ENCODE measurements at places on chromosomes 6 and 20.

GRCh38 chr20:45433316-45433715 is 17.4 kb downstream of the PIGT start:
- DNase-seq, result peak; percentile 18

DNA sequence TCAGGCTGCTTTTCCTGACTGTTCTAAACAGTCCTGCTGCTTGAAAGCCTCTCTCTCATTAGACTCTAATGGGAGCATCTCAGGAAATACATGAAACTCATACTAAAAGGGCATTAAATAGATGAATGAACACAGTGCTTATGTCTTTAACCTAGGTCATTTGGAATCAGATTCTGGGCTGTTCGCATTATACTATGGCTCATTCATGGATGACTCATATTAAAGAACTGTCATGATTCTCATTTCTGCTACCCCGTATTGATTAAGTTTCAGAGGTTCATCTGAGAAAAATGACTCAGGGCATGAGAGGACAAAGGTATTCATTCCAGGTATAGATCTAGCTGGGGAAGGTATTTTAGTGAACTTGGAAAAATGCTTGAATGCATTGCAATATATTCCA is 335.5 kb downstream of the GJA1 start:
- no peak for DNase-seq

DNA sequence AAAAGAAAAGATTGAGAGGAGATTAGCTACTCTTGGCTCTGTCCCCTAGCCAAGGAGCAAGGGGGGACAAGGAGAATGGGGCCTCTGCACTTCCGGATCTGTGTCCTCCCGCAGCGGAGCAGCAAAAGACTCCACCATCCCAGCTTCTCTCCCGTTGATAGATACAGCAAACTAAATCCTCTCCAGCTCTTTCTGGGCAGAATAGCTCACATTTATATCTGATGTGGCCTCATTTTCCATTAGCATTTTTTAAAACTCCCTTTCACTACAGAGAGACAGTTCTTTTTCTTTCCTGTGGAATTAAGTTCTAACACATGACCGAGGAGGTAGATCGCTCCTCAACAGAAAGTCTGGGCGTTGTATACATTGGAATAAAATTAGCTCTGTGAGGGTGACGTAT is 260.9 kb upstream of the SOX4 start:
- DNase-seq, result no peak

- DNase-seq, result no peak
Measured at GRCh38 chr20:50957276-50957675, 1.1 kb downstream of the DPM1 start.

DNA sequence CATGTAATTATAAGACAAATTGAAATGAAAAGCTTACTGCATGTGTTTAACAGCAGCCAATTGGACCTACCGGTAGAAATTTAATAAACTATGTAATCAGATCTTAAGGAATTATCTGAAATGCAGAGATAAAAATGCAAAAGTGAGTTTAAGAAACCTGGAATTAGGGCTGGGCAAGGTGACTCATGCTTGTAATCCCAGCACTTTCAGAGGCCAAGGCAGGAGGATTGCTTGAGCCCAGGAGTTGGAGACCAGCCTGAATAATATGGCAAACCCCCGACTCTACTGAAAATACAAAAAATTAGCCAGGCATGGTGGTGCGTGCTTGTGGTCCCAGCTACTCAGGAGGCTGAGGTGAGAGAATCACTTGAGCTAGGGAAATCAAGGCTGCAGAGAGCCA is 74.1 kb downstream of the HFE start:
- DNase-seq, result no peak

GRCh38 chr6:91137286-91137685 is 550.4 kb upstream of the MAP3K7 start:
- DNase-seq, result no peak

DNA sequence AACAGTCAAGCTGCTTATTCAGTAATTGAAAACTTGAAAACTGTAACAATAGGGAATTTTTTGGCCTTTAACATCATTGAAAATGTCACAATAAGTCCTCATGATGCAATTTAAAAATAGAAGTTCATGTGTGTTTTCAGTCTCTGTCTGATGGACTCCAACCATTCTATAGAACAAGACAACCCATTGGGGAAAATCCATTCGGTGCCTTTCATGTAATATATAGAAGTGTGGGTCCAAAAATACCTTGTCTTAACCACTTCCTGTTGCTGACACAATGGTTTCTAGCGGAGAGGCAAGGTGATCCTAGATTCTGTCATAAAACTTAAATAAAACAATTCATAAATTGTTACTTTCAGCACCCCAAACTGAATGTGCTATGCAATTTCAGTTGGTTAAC is 1131.3 kb upstream of the MAP3K7 start:
- DNase-seq, result no peak

- DNase-seq, result no peak
Measured at GRCh38 chr6:127182501-127182900, 64.0 kb downstream of the RSPO3 start.

- DNase-seq, result no peak
Measured at GRCh38 chr6:101294676-101295075, 98.8 kb upstream of the GRIK2 start.

GRCh38 chr20:51132279-51132678 is 109.4 kb upstream of the KCNG1 start:
- no peak for DNase-seq

GRCh38 chr6:70412252-70413113 is 825 bp upstream of the FAM135A start:
- no peak for DNase-seq

GRCh38 chr6:110355727-110356126 is 2.4 kb downstream of the METTL24 start:
- no peak for DNase-seq

DNA sequence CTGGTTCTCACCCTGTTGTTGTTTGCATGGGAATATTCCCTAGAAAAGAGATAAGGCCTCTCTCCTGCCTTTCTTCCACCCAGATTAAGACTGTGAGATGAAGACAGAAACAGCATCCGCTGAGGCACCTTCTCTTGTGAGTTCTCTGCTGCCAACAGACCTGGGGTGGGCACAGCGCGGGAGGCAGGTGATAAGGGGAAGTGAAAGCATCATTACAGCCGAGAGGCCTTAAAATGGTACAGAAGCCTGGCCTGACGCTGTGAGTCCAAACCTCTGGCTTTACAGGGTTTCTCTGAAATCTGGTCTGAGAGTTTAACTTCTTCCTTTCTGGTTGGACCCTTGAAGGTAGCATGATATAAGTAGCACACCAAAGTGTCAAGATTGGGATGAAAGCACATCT is 21.0 kb upstream of the IYD start:
- no peak for DNase-seq

GRCh38 chr6:113411011-113411410 is 446.1 kb upstream of the MARCKS start:
- no peak for DNase-seq

GRCh38 chr6:112118034-112118433 is 30.6 kb downstream of the FAM229B start:
- no peak for DNase-seq

DNA sequence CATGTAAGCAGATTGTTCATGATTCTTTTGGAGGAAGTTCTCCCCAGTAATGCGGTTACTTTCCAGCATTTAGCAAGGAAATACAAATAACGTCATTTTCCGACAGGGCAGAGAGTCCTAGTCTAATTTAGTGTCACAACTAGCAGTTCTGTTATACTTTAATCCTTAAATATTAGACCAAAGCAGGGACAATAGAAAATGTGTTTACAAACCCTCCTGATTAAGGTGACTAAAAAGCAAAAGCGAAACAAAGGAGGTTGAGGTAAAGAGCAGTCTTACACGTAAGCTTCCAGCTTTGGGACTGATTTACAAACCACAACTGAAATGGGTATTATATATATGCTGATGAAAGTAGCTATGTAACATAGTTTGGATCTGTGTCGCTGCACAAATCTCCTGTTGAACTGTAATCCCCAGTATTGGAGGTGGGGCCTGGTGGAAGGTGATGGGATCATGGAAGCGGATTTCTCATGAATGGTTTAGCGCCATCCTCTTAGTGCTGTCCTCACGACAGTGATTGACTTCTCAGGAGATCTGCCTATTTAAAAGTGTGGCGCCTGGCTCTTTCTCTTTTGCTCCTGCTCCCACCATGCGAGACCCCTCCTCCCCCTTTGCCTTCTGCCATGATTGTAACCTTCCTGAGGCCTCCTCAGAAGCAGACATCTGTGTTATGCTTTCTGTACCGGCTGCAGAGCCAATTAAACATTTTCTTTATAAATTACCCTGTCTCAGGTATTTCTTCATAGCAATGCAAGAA is 81.9 kb downstream of the PLCB1 start:
- no peak for DNase-seq

GRCh38 chr20:44064501-44065400 is 122.2 kb downstream of the JPH2 start:
- DNase-seq, result no peak

DNA sequence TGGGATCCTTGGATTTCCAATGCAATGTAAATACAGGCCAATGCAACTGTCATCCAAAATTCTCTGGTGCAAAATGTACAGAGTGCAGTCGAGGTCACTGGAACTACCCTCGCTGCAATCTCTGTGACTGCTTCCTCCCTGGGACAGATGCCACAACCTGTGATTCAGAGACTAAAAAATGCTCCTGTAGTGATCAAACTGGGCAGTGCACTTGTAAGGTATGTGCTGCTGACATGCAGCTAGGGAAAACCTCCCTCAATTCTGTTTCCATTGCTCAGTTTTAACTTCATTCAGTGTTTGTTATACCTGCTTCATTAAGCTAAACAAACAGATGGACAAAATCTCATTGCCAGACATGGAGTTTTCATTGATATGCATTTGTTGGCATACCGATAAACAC is 397.1 kb downstream of the ARHGAP18 start:
- peak; percentile 24 for DNase-seq

GRCh38 chr6:89032599-89032998 is 48.0 kb upstream of the PNRC1 start:
- DNase-seq, result no peak

GRCh38 chr6:15017261-15017660 is 228.6 kb upstream of the JARID2 start:
- DNase-seq, result no peak

- DNase-seq, result no peak
Measured at GRCh38 chr6:134190883-134191282, 127.0 kb downstream of the SGK1 start.

DNA sequence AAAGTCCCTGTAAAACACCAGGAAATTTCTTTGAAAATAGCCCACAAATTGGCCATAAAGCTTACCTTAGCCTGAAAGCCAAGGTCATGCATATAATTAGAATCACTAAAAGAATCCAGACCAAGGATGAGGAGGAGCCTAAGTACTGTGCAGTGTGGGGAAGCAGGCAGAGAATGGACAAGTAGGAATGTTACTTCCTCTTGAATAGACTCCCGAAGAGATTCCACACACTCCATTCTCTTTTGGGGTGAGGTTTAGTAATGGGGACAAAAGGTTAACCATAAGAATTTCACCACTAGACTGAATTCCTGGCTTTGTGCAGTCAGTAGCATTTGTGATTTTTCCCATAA is 27.5 kb upstream of the MARCKS start:
- no peak for DNase-seq

DNA sequence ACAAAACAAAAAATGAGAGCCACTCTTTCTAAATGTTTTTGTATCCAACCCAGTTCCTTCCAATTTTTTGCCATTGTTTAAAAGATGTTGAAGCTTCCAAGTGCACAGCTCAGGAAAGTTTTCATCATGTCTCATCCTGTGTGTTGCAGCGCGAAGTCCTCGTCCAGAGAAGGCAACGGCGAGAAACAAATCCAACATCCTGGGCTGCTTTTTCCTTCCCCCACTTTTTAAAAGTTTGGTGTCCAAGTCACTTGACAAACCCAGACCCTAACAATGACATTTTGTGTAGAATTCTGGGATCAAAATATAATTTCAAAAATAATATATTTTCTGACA is 92.3 kb downstream of the ANKRD60 start:
- no peak for DNase-seq

DNA sequence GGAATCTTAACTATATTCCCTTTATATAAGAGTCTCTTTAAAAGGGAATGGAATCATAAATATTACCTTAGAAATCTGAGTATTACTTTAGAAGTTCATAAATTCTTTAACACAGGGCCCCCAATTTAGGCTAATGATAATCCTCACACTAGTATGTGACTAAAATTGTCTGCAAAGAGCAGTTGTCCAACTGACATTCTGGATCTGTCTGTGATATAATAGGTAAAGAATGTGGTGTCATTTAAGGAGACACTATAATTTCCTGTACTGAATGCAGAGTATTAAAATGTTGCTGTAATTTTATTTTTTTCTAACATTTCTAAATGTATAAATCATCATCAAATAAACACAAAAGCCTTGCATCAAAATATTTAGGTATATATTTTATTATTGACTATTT is 128.5 kb upstream of the DST start:
- no peak for DNase-seq

- peak; percentile 30 for DNase-seq
Measured at GRCh38 chr20:17966432-17967310, 1.9 kb downstream of the SNX5 start.

DNA sequence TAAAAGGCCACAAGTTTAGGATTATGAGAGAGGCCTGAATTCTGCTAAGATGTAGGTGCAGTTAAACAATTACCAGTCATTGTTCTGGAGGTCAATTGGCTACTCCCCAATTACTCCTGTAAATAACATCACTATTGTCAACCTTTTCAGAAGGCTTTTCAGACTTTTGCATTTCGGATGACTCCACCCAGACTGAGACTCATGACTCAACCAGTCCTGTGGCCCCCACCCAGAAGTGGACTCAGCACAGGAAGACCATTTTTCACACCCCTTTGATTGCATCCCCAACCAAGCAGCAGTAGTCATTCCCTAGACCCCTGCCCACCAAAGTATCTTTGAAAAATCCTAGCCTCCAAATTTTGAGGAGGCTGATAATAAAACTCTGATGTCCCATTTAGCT is 139.3 kb upstream of the SLC22A16 start:
- DNase-seq, result no peak

DNA sequence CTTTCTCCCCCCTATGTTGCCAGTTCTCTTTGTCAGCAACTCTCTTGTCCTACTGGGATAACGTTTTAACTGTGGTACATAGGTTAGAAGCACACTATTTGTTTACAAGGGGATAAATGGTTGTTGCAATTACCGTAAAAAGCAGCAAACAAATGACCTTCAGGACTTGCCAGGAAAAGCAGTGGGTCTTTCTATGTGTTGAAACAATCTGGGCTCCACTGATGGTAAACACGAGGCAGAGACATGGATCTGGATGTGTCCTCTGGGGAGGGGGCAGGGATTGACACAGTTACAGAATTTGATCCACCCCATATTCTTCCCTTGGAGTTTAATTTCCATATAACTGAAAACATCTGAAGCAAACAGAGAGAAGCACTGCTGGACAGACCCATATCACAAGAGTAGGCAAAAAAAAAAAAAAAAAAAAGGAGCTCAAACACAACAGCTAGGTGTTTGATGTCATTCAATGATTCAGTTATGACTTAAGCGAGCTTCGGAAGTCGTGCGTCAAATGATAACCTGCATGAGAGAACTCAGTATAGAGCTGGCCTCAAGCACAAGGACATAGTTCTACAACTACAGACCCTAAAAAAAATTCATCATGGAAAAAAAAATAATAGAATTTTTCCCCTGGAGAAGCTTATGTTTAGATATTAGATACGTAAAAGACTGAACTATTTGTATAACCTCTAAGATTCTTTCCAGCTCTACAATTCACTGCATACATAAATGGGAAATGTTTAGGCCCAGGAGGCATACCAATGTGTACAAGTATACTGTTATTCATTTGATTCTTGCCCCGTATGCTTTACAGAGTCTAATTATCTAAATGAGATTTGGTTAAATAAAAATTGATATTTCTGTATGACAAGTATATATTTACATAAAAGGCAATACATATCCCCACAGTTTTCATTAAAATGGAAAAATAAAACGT is 127.7 kb downstream of the ALDH8A1 start:
- DNase-seq, result no peak

GRCh38 chr20:44104798-44105517 is 82.0 kb downstream of the JPH2 start:
- DNase-seq, result no peak

Measured in ACHN (cell line).